ELR (cell line): ENCODE measurements at places on chromosomes 13 and 19.

GRCh38 chr13:99941086-99941485 lies 30.5 kb downstream of the ZIC5 start:
- no peak for DNase-seq

- peak; percentile 49 for DNase-seq
These were observed 69.2 kb downstream of the ZNF100 start for GRCh38 chr19:21698215-21698614.

DNA sequence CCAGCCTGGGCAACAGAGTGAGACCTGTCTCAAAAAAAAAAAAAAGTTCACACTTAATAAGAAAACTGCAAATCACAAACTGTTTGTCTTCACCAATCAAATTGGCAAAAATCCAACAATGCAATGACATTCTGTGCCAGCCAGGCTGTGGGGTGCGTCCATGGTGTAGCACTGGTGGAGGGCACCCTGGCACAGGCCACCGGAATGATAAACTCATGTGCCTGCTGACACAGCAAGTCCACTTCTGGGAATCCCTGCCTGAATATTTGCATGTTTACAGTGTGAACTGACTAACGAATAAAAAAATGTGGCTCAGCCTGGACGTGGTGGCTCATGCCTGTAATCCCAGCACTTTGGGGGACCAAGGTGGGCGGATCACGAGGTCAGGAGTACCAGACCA lies 1.6 kb upstream of the LRRC25 start:
- DNase-seq = peak; percentile 80

GRCh38 chr19:35120898-35121297 lies 5.3 kb downstream of the FXYD3 start:
- DNase-seq = no peak

- no peak for DNase-seq
These were observed 176.5 kb downstream of the SPRY2 start for GRCh38 chr13:80164462-80164861.

- DNase-seq = peak; percentile 59
These were observed 92.8 kb upstream of the FARP1 start for GRCh38 chr13:98050041-98050466.

GRCh38 chr13:47114030-47114429 lies 217.2 kb upstream of the HTR2A start:
- peak; percentile 92 for DNase-seq

GRCh38 chr13:50581586-50582196 lies 261.8 kb downstream of the DLEU7 start:
- DNase-seq = no peak

DNA sequence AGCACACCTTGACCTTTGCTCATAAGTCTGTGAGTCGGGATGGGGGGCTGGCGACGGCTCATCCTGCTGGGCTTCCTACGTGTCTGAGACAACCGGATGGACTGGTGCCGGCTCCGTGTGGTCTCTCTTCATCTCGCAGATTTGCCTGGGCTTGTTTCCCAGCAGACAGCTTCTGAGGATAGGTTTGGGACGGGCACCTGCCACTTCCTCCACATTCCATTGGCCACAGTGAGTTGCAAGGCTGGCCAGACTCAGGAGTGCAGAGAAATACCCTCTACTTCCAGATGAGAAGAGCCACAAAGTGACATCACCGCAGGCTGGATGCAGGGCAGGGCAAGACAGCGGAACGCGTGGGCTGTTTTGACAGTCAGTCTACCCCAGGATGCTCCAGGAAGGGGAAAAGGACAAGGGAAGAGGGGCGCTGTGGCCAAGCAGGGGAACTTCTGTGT lies 48.1 kb downstream of the IRS2 start:
- DNase-seq = no peak

DNA sequence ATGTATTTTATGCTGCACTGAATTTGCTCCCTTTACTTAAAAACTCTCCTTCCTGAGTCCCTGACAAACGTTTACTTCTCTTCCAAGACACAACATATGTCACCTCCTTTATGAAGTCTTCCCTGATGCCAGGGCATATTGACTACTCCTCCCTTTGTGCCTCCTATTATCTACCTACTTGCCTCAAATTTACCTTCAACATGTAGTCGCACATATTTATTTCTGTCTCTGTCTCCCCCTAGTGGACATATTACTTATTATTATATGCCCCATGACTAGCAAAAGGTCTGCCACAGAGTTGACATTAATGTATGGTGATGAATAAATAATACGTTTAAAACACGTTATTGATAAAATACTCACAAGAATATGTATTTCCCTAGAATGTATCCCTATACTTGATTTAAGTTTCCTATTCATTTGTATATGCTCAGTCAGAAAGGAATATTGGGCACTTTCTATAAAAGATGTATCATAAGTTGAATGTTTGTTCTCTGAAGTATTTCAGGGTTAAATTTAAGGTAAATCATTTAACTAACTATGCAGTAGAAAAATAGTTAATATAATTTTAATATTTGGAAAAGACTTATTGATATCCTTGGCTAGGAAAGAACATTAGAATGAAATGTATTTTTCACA lies 250.3 kb upstream of the ATXN8OS start:
- peak; percentile 61 for DNase-seq

- peak; percentile 72 for DNase-seq
These were observed 33.8 kb upstream of the SACS start for GRCh38 chr13:23467048-23467931.

DNA sequence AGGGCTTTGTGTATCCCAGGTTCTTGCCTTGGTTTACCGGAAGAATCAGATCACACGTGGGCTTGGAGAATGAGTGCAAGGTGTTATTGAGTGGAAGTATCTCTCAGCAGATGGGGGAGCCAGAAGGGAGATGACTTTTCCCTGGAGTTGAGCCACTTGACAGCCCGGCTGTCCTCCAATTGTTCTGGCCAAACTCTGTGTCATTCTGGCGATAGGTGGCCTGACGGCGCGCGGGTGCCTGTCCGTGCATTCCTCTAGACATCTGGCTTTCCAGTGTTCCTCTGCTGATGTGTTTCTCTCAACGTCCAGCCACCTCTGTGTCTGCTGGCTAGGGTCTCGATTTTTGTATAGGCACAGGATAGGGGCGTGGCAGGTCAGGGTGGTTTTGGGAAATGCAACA lies 181.9 kb downstream of the SHISA2 start:
- no peak for DNase-seq

DNA sequence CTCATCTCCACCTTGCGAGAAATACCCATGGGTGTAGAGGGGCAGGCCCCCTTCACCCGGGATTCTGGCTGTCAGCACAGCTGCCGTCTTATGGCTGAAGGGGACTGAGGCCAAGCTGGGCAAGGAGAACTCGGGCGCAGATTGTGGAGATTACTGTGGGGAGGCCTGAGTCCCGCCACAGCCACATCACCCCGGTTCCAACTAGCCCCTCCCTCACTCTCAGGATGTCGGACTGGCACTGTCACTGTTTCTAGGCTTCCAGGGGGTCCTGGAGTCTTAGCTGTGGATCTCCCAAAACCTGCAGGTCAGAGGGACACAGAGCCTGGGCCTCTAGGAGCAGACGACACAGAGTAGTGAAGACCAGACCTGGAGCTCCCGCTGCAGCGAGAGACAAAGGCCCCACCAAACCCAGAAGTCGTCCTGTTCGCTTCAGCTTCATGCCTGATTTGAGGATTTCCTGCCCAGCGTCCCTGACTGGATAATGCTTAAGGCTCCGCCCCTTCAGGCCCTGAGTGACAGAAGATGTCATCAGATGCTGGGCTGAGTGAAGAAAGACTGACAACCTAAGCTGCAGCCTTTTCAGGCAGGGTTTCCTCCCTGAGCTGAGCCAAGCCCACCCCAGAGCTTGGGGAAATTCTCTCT lies 55.8 kb downstream of the ZNF93 start:
- no peak for DNase-seq

DNA sequence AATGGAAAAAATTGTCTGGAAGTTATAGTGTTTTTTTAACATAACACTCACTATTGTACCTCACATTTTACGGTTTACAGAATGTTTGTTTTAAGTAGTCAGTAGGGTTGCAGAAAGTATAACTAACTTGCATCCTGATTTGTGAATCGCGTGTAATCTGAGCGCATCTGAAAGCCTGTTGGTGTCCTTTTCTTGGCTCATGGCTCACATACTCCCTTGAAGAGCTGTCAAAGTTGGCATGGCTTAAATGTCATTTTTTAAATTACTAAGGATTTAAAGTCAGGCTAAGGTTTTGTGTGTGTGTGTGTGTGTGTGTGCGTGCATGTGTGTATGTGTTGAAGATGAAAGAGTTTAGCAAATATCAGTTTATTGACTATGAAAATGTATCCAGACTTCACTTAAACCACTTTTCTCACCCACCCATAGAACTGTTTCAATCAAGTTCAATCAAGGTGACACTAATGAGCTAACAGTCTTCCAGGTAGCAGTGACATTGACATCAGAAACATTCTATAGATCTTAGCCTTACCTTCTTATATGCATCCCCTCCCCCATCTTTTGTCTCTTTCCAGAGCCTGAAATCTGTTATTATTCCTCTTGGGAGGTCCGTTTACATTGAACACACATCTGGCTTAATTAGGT lies 480.4 kb upstream of the SGCG start:
- DNase-seq = no peak

- DNase-seq = no peak
These were observed 17.5 kb upstream of the HTR2A start for GRCh38 chr13:46914341-46914740.

- DNase-seq = no peak
These were observed 13.6 kb upstream of the LATS2 start for GRCh38 chr13:21075011-21075378.

DNA sequence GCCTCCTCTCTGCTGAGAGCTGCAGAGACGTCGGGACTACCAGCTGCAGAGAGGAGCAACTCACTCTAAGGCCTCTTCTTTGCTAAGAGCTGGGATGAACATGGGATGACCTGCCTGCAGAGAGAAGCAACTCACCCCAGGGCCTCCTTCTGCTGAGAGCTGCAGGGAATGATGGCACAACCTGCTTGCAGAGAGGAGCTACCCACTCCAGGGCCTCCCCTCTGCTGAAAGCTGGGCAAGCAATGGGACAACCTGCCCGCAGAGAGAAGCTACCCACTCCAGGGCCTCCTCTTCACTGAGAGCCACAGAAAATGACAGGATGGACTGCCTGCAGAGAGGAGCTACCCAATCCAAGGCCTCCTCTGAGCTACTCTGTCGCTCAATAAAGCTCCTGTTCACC lies 6.9 kb upstream of the MLLT1 start:
- no peak for DNase-seq

- DNase-seq = peak; percentile 63
These were observed 19.2 kb upstream of the UQCR11 start for GRCh38 chr19:1624458-1624857.

GRCh38 chr19:38321646-38322196 lies 2.1 kb downstream of the KCNK6 start:
- DNase-seq = no peak

DNA sequence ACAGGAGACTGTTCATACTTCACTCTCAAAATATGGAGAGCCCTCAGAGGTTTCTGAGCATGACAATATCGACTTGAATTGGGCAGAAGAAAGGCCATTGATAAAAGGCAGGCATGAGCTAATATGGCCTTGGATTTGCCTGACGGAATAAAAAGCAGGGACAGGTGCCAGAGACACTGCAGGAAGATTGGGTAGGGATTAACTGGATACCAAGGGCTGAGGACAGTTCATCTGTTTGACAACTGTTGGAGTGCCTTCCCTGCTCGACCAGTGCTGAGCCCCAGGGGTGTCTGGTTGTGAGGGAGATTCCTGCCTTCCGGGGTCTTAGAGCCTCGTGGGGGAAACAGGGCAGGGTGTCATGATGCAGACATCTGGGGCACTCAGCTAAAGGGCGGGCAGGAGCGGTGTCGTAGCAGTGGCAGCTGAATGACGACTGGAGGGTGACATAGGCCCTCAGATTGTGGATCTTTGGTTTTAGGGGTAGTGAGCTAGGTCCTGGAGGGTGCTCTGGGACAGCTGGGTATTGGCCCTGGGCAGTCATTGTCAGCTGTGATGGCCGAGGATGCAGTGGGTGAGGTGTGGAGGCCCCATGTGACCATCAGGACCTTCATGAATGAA lies 12.3 kb downstream of the GATAD2A start:
- no peak for DNase-seq

- no peak for DNase-seq
These were observed 82.9 kb downstream of the DIAPH3 start for GRCh38 chr13:60080850-60081249.

DNA sequence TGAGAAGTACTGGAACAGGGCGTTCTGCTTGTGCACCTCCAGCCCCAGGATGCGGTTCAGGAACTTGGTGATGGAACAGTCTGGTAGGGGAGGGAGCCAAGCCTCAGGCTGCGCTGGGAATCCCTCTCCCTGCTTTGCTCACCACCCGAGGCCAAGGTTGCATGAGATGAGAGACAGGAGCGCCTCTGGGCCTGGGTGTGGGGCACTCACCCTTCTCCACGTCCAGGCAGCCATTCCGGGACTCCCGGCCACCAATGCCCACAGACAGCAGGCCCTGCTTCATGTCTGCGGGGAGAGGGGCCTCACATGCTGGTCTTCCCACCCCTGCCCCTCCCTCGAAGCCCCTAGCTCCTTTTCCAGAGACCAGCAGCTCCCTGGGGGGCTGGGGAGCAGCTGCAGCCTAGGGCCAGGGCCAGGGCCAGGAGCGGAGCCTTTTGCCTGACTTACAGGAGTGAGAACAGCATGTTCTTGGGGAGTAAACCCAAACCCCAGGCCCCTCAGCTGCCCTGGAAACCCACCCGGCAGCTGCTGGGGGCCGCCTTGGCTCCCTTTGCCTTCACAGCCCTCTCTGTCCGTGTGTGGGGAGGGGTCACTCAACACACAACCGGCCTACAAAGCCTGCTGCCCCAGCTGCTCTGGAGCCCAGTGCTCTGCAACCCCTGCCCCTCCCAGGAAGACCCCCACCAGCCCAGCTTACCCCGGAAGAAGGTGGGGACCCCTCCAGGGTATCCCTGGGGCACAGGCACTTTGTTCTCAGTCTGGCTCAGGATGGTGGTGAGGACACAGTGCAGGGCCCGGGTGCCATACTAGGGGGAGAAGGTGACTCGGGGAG lies 7.2 kb downstream of the GPX4 start:
- peak; percentile 29 for DNase-seq

GRCh38 chr19:3187662-3188511 lies 2.2 kb downstream of the NCLN start:
- no peak for DNase-seq

DNA sequence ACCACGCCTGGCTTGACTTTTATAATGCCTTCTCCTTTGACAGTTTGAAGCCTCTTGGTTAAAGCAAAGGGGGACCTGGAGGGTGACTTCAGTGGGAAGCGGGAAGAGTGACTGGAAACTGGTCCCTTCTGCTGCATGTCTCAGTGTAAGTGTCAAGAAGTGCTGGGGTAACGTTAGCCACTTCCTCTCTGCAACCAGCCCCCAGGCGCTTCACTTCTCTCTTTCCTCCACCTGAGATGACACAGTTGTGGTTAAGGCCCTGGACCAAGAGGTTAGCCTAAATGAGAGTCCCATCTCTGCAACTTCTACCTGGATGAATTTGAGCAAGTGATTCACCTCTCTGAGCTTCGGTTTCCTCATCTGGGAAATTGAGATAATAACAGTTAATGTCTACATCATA lies 16.3 kb downstream of the LEUTX start:
- DNase-seq = no peak

- DNase-seq = peak; percentile 9
These were observed 692 bp downstream of the RGS9BP start for GRCh38 chr19:32676186-32676894.

DNA sequence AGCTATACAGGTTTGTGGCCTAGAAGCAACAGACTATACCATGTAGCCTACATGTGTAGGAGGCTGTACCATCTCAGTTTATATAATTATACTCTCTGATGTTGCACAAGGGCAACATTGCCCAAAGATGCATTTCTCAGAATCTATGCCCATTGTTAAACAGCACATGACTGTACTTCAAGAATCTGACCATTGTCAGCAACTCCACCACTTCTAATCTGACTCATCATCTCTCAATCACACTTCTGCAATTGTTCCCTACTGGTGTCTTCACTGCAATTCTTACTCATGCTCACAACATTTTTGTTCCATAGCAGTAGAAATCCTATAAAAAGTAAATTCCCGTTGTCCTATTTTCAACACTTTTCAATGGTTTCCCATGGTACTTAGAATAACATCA lies 63.9 kb upstream of the ATXN8OS start:
- DNase-seq = peak; percentile 52
